ENCODE measurements at places on chromosomes 12 and 14.

DNA sequence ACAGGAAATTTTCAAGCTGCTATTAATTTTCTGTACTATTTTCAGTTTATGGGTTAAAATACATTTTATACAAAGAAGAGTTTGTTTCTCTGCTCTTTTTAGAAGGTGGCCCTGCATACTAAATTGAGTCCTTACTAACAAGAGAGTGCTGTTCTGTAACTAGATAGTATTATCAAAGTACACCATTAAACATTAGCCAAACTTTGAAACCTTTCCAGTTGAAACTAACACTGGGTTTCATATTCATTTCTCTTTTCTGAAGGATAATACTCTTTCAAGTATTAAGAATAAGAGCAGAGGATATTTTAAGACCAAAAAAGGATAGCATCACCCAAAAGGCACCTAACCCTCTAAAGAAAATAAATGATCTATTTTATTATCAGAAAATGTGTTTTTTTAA lies 47.2 kb downstream of the PEBP1 start:
- no peak for DNase-seq

- peak; percentile 58 for DNase-seq
Measured at GRCh38 chr12:30067146-30067545, 283.4 kb upstream of the TMTC1 start.

DNA sequence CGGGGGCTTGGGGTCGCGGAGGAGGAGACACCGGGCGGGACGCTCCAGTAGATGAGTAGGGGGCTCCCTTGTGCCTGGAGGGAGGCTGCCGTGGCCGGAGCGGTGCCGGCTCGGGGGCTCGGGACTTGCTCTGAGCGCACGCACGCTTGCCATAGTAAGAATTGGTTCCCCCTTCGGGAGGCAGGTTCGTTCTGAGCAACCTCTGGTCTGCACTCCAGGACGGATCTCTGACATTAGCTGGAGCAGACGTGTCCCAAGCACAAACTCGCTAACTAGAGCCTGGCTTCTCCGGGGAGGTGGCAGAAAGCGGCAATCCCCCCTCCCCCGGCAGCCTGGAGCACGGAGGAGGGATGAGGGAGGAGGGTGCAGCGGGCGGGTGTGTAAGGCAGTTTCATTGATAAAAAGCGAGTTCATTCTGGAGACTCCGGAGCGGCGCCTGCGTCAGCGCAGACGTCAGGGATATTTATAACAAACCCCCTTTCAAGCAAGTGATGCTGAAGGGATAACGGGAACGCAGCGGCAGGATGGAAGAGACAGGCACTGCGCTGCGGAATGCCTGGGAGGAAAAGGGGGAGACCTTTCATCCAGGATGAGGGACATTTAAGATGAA lies 630 bp downstream of the FOS start:
- peak; percentile 80 for DNase-seq

GRCh38 chr12:12372946-12373722 lies 16.3 kb downstream of the BORCS5 start:
- DNase-seq, result no peak

DNA sequence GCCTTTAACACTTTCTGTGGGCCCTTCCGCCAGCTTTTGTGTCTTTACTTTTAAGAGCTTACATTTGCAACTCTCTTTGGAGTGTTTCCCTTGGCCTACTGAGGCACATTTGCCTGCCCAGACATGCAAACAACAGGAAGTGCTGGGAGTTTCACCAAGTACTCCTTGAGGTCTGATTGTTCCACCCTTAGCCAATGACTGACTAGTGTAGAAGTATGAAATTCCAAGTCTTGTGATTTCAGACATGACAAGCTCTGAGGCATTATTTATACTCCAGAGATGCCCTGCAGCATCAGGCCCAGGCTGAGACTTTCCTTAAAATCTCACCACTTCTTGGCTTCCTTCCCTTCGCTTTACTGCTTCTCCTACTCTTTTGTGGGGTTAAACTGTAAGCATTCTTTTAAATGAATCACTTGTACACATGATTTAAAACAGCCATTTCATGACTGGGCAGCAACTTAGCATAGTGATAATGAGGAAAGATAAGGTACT lies 174.1 kb downstream of the SLC6A15 start:
- DNase-seq, result peak; percentile 80

GRCh38 chr14:68397371-68397811 lies 395.5 kb downstream of the ZFP36L1 start:
- no peak for DNase-seq

- DNase-seq, result no peak
Measured at GRCh38 chr12:67892259-67893021, 96.8 kb upstream of the IFNG-AS1 start.

DNA sequence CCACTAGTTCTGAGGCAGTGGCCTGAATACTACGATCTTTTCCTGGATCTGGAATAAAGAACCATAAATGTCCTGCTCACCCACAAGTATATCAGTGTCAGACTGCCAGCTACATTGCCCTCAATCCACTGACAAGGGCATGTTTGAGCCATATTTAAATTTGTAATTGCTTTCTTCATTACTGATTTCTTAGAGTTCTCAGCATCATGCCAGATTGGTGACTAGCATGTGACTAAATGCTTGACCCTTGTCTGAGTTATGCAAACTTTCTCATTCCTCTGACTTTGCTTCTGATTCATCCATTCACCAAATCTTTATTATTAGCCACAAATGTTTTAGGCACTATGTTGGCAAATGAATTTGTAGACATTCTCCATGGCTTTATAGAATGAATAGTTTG lies 143.6 kb upstream of the SLC16A7 start:
- DNase-seq, result peak; percentile 94

GRCh38 chr14:94650806-94651805 lies 38.9 kb downstream of the SERPINA3 start:
- no peak for DNase-seq

- DNase-seq, result peak; percentile 47
Measured at GRCh38 chr12:106301241-106301610, 1.3 kb upstream of the TCP11L2 start.

DNA sequence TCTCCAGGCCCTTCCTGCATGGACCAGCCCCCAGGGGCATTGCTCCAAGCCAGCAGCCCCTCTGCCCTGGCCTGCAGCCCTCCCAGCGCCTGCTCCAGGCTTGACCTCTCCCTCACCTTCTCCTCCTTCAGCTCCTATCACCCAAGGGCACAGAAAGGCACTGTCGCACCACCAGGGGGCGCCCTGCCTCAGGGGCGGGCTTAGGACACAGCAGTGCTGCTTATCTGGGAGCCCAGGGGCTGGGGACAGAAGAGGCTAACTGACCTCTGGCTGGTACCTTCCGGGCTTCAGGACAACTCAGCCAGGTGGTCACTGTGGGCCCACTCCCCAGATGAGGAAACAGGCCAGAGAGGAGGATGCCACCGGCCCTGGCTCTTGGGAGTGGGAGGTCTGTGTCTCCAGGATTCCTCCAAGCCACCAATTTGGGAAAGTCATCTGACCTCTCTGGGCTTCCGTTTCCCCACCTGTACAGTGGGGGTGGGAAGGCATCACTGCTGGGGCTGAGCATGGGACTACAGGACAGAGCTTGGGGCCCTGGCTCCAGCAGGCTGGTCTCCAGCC lies 25.3 kb upstream of the GPR132 start:
- peak; percentile 70 for DNase-seq

- DNase-seq, result no peak
Measured at GRCh38 chr12:31900271-31900670, 58.9 kb upstream of the RESF1 start.

GRCh38 chr14:48429512-48429911 lies 754.1 kb upstream of the MDGA2 start:
- DNase-seq, result no peak

- peak; percentile 78 for DNase-seq
Measured at GRCh38 chr12:91222746-91223145, 40.1 kb upstream of the DCN start.

DNA sequence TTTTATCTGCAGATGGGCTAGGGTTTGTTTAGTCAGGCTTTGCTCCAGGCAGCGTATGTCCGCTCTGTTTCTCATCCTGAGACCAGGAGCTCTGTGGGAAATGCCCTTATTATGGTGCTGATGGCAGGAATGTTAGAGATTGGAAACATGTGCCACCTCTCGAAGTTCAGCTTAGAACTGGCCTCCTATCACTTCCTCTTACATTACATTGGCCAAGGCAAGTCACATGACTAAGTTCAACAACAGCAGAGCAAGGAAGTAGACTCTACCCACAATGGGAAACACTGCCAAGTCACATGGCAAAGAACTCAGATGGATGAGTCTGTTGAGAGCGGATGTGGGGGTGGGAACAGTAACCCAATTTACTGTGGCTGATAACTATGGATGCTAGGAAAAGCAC lies 161.9 kb upstream of the WSCD2 start:
- peak; percentile 2 for DNase-seq

DNA sequence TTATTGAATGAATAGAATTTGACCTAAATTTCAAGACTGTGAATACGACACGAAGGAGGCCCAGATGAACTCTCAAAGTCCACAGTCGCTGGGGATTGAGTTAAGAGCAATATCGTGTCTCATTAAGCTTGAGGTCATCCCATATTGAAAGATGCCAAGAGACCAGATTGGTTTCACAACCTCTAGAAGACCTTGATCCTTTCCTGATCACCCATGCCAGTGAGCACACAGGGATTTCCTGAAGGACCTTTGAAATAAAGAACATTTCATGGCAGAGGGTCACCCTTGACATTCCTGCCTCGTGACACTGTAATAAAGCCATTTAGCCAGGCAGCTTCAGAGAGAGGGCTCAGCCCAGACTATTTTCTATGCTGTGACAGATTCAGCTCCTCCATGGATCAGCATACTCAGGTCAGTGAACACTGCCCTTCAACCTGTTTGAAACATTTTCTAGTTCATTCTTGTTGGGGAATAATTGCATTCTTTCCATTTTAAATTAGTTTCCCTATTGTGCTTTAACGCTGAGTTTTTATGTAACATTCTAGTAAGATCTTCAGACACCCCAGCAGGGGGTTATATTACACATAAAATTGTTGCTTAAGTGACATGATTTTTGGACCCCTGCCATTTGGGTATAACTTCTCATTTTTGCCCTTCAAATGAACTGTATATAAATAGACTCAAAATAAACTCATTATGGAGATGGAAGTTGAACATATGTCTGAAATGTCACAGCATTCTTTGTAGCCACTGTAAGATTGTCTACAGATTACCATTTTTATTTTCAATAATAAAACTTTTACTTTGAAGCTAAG lies 213.2 kb downstream of the C12orf50 start:
- peak; percentile 89 for DNase-seq

DNA sequence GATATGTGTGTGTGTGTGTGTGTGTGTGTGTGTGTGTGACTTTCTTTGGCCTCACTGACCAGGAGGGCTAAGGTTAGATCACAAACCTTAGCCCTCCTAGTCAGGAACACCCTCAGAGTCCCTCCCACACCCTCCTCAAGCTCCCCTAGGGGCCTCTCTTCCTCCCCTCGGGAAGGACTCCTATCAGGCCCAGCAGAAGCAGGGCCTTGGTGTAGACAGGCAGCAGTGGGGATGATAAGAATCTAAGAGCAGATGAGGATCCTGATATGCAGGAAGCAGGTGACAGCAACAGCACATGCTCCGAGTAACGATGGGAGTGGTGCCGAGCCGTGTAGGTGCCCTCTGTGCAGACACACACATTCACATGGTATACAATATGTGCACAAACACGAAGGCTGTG lies 20.7 kb downstream of the PLEK2 start:
- DNase-seq, result no peak

GRCh38 chr14:24874514-24875202 lies 175.3 kb downstream of the STXBP6 start:
- DNase-seq, result no peak

DNA sequence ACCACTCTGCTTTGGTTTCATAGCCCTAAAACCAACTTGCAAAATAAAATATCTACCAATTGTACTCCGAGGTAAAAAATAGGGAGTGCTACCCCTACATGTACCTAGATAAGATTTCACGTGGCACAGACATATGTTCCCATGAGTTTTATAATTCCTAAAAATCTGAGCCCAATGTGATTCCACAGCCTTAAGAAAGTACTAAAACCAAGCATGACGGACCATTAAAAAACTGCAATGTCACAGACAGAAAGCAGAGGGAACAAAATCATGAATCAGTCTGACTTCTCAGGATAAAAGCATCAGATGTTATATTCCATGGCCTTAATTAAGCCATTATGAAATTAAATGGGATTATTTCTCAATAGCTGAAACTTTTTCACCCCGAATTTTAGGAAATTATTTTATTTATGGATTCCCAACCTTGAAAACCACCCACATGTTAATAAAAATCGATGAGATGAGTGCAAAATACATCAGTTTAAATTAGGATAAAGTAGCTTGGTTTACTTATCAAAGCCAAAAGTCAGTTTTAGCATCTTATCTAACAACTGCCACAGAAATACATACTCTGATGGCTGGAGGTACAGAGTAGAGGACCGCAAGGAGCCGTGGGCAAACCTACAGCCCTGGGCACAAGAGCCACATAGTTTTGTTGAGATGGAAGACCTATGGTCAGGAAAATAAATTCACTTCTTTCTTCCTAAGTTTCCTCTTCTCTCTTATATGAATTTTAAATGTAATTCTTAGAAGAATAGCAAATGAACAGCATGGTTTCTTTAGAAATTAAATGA lies 4.5 kb downstream of the ITPR2 start:
- no peak for DNase-seq

GRCh38 chr14:68244262-68244980 lies 424.8 kb downstream of the RAD51B start:
- DNase-seq, result no peak

DNA sequence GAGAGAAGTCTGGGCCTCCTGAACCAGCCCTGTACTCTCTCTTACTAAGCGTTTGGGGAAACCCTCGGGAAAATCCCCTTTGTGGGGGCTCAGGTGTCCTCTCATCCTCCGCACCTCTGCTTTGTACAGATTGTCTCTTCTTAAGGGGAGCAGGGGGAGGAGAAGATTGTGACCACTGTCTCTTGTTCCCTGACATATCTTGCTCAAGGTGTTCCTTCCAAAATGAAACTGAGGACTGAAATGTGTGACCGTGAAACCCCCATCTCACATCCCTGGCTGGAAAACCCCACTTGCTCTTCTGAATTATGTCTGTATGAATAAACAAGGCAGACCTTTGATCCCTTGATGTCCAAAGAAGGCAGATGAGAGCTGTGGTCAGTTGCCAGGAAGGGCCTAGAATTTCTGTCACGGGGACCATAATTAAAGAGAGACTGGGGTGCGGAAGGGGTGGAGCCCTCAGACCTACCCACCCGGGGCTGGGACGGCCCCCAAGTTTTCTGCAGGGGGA lies 369.8 kb downstream of the AACS start:
- no peak for DNase-seq

DNA sequence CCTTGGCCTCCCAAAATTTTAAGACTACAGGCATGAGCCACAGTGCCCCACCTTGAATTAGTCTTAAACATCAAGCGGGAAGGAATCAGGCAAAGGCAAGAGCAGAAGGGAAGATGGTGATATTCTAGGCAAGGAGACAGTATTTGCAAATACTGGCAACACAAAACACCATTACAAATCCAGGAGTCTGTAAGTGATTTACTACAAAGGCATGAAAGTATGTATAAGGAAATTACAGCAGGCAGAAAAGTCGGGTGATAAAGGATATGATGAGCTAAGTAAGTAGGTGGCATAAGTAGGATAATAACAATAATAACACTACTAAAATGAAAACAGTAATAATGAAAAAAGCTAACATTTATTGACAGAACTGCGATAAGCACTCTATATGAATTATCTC lies 28.5 kb downstream of the FMNL3 start:
- no peak for DNase-seq

Measured in fibroblast of skin of right biceps (primary cell).